A172 (cell line): ENCODE measurements at places on chromosomes 3 and 15.

GRCh38 chr3:71708476-71709105 is 16.6 kb downstream of the EIF4E3 start:
- DNase-seq = no peak

DNA sequence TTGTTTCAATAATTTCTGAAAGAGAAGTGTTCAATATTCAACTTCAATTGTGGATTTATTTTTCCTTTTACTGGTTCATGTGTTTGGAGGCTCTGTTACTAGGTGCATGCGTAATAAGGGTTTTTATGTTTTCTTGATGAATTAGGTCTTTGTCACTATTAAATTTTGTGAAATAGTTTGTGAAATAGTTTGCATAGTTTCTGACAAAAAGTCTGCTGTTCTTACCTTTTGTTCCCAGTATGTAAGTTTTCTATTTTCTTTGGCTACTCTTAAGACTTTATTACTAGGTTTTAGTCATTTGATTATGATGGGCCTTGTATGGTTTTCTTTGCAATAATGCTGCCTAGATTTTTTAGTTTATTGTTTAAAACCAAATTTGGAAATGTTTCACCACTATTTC is 38.0 kb downstream of the MEF2A start:
- DNase-seq = no peak

DNA sequence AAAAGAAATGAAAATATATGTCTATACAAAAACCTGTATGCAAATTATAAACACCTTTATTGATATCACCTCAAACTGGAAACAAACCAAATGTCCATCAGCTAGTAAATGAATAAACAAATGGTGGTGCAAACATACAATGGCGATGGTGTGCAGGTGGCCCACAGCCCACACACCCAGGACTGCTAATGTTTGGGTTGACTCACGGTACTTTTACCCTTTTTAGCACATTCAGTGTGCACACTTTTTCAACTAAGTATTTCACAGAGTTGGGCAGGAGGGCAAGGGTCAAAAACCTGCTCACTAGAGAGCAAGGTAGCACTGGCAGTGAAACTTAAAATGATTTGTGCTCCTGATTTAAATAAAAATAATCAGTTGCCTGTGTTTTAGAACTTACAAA is 123.1 kb upstream of the BHLHE40 start:
- DNase-seq = no peak

GRCh38 chr3:31226346-31226745 is 306.4 kb upstream of the STT3B start:
- no peak for DNase-seq

DNA sequence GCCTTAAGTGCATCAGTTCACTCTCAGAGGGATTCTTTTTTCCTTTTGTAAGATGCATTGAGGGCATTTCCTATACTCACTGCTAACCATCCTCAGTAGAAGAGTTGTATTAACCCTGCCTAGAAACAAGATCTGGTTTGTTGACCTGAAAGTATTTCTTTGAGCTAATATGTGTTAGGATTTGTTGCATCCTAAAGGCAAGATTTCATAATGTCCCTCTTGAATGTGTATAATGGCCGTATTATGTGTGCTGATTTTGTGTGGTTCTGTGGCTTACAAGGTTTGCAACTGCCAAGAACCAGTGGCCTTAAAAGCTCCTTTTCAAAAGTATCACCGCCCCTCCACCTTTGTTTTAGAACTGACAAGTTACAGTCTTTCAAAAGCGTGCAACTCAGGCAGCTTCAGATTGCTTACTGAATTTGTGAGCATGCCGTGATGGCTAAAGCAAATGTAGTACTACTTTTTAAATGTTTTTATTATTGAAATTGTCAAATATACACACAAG is 182.0 kb upstream of the BHLHE40 start:
- DNase-seq = no peak
